Stimulated activated naive CD4-positive, alpha-beta T cell treated with Interleukin-2 at 50 U/mL for 16 hours (primary cell): ENCODE measurements at places on chromosomes 5 and 9.

DNA sequence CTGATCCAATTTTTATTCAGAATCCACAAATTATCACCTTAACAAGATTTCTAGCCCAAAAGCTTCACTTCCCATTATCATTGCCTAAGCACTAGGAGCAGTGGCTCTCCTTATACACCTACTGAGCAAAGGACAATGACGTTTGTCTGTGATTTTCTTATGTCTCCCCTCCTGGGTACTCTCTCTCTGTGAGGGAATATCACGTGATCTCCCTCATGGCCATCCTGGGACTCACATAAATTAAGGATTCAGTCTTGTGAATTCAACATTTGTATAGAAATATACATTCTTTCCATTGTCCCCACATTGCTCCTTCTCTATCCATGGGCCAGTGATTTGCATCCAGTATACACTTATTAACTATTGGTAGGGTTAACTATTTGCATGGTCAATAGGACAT is 476.5 kb downstream of the PLK2 start:
- DNase-seq: no peak

GRCh38 chr5:79843450-79844388 is 147.3 kb downstream of the MTX3 start:
- no peak for DNase-seq

GRCh38 chr9:106920701-106921283 is 57.8 kb downstream of the ZNF462 start:
- DNase-seq: no peak

DNA sequence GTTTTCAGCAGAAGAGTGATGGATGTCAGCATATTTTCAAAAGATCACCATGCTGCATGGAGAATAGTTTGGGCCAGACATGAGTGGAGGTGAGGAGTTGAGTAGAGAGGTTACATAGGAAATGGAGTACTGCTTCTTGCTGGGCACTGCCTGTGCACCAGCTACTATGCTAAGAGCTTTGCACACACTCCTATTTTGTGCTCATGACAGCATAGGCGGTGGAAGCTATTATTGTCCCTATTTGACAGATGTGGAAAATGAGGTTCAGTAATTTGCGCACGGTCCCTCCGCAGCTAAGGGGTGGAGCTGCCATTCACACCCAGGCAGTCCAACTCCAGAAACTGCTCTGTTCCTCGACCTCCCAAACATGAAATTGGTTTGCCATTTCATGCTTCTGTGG is 67.8 kb downstream of the ENTREP1 start:
- no peak for DNase-seq

DNA sequence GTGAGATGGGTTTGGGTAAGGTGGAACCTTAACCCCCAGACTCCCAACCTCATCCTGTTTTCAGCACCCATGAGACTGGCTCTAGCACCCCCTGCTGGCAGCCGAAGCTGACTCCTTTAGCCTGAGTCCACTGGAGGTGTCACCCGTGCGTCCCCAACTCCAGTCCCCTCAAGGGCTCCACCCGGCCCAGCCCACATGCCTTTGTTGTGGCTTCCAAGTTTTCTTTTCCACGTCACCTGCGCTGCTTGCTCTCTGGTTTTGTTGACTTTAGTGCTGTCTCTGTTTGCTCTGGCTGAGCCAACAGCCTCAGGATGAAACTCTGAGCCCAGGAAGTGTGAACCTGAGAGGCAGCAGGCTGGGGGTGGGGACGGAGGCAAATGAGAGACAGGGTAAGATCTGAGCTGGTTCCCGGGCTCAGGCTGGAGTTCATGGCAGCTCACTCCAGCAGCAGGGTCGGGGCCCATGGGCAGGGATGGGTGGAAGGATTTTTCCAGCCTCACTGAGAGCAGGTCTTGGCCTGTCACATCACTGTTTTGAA is 13.2 kb upstream of the AQP7 start:
- DNase-seq: peak; percentile 87

- no peak for DNase-seq
These were observed 95.3 kb downstream of the PRELID2 start for GRCh38 chr5:145739843-145740242.

DNA sequence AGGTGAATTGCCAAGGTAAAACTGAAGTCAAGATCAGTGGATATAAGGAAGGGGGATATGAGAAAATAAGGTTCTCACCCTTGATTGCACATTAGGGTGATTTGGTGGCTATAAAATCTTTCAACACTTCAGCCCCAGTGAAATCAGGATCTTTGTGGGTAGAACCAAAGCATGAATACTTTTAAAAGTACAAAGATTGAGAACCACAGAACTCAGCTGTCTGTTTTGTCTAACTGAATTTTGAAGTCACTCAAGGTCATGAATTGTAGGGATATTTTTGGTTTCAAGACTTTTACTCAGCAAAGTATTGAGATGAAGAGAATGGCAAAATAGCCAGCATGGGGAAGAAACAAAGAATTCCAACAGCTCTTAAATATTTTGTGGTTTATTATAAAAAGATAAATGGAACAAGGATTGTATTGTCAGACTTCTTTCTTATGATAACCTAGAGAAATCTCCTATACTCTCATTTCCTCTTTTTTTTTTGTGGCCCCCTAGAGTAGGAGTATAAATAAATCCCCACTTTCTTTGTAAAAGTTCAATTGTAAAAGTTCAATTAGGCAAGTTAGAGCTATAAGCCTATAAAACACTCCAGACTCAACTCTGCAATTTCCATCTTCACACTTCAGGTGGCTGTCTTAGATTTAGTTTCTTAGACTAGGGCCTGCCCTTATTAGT is 272.9 kb downstream of the PDE4D start:
- DNase-seq: no peak

GRCh38 chr9:23538461-23539003 is 287.5 kb downstream of the ELAVL2 start:
- no peak for DNase-seq

DNA sequence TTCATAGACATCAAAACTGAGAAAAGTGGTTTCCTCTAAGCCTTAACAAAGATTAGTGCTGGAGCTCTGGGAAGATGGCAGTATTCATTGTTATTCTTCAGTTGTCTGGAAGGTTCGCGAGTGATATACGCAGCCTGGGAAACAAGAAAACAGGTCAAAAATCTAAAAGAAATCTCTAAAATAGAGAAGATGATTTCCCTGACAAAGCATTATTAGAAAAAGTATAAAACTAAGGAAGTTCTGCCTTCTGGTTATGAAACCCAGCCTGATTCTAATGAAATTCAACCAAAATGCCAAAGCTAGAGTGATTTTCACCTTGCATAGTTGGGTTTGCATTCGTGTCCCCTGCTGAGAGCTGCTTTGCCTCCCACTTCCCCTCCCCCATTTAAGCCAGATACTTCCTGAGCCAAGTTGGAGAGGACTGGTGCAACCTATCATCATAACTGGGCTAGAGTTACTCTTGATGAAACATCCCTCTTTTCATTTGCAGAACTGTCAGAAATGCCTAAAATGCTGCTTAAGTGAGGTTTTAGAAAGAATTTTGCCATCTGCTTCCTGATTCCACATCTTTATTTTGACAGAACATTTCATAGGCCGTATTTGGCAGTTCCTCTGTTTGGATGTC is 48.4 kb downstream of the NDFIP1 start:
- DNase-seq: no peak
